Activated CD4-positive, alpha-beta T cell treated with anti-CD3 and anti-CD28 coated beads, Interleukin-2, amount 50 U/mL, for 4 hours (primary cell): ENCODE measurements at places on chromosomes 4 and X.
A peak's percentile ranks its signal among the peaks of the same experiment; 100 is the strongest.

- DNase-seq: no peak
Observed at GRCh38 chr4:136967069-136967468, 565.2 kb downstream of the PCDH18 start.

DNA sequence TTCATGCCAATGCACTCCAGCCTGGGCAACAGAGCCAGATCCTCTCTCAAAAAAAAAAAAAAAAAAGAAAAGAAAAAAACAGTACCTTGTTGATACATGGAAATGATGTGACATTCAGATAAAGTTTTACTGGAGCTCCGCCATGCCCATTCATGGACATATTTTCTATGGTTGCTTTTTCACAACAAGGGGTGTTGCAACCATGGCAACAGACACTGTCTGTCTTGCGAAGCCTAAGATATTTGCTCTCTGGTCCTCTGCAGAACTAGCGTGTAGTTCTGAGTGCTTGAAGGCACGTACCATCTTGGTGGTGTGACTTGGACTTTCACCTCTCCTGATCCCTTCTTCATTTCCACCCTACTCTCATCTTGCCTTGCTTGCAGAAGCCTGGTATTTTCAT lies 53.2 kb downstream of the TBL1X start:
- DNase-seq: no peak

DNA sequence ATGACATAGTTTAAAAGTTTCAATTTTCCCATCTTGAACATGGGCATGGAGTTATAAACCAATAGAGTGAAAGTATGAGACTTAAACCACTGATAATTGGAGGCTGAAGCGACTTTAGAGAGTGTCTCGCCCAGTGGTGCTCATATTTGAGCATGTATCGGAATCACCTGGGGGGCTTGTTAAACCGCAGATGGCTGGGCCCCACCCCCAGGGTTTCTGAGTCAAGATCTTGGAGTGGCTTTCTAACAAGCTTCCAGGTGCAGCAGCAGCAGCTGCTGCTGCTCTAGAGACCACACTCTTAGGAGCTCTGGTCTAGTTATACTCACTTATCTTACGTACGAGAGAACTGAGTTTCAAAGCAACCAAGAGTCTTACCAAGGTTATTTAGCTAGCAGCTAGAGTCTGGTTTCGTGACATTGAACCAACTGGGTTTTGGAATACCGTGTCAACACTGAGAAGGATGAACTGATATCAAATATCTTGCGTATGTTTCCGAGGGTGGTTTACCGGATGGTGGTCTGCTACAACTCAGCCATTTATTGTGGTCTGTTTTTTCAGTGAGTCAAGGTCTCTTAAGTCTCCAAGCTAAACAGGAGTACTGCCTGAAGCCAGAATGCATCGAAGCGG lies 5.9 kb downstream of the PHEX start:
- DNase-seq: no peak

GRCh38 chr4:186669735-186670134 lies 53.9 kb downstream of the FAT1 start:
- no peak for DNase-seq

DNA sequence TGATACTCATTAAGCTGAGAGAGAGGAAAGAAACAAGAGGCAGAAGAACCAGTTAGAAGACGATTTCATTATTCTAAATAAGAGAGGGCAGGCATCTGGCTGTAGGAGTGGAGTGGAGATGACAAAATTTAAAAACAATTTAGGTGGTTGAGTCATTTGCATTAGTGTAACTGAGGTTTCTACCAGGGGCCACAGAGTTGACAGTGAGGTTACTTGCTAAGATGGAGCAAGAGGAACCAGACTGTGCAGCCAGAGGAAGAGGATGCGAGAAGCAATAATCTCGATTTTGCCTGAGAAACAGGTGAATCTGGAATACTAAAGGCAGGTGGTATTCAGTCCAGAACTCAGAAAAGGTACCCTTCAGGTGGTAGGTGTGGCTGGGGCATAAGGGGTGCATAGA lies 491.9 kb downstream of the MID1IP1 start:
- no peak for DNase-seq

DNA sequence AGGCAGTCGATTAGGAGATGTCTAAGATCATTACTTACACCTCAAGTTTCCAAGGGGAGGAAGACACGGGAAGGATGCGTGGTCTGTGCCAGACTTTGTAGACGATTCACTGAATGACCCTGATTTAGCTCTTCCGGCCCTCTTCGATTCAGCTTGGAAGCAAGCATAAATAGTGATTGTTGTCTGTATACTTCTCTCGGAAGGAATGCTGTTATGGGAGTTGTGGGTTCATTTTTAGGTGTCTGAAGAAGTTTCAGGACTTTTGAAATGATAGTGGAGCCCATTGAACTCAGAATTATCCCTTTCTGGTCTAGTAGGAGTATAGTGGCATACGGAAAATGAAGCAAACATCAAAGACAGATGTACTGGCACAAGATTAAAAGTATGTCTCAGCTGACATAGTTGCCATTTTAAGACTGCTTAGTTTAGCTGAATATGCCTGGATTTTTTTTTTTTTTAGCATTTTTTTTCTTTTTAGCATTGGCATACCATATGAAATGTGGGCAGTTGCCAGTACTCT lies 1.0 kb upstream of the ANKRD17 start:
- peak; percentile 2 for DNase-seq

DNA sequence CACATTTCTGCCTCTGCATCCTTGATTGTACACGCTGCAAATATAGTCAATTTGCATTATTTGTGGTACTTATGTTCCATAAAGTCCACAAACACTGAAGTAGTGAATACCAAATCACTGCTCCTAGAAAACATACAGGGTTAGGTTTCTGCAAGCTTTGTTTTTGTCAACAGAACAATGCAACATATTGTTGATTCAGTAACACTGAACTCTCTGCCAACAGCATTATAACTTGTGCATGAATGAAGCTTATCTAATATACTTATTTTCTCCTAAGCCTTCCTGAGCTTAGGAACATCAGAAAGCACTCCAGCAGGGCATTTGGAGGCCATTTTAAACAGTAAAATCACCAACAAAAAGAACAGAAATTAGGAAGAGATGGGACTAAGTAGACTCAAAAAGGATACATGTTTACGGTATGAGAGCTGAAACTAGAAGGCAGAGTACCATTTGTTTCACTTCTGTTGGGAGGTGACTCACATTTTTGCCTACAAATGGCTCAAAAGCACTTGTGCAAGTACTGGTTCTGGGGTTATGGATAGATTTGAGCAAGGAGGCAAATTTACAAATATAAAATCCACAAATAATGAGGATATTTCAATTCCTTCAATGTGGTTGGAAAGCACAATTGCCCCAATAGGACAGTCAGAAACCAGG lies 14.1 kb downstream of the COX18 start:
- no peak for DNase-seq

GRCh38 chrX:40240844-40241243 lies 143.1 kb upstream of the BCOR start:
- no peak for DNase-seq

- no peak for DNase-seq
Observed at GRCh38 chr4:73741750-73742489, 1.6 kb downstream of the CXCL8 start.

DNA sequence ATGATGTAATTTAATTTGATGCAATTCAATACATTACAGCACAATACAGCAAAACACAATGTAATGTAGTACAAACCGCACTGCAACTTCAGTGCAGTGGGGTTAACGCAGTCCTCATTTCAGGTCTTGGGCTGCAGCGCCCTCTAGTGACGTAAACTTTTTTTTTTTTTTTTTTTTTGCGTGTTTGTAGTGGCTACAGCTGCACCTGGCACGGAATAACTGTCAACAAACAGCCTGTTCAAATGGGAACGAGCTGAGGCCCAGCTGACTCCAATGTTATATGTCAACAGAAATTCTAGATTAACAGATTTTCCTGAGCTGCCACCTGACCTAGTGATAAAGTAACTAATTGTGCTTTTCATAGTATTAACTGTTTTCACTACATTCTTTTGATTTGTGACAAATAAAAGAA lies 33.5 kb upstream of the RASSF6 start:
- no peak for DNase-seq
